ENCODE measurements at places on chromosomes 3 and 15.

GRCh38 chr15:74400915-74401757, 32.6 kb downstream of the SEMA7A start:
- DNase-seq = no peak

- DNase-seq = no peak
Observed at GRCh38 chr3:73291541-73291940, 230.1 kb downstream of the EBLN2 start.

DNA sequence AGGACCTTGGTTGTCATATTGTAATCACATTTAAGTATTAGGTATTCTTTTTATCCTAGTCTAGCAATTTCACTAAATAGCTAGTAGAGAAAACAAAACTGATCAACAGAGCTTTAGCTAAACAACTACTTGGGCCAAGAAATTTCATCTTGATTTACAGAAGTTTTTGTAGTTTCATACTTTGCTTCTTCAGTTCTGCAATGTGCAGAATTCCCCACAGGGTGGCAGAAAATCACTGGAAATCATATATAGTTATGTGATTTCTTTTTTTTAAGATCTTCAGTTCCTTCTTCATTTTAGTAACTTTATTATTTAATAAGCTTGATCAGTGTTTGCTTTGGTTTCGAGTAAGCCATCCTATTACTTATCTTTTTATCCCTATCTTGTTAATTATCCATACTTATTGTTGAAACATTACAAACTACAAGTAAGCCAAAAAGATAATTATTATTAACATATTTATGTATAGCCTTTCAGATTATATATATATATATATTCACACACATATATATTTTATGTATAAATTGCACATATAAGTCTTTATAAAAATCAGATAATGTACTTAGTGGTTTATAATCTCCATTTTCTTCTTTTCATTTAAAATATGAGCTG, 2.2 kb upstream of the BNIP2 start:
- no peak for DNase-seq

- no peak for DNase-seq
Observed at GRCh38 chr3:11465744-11466616, 177.7 kb downstream of the VGLL4 start.

DNA sequence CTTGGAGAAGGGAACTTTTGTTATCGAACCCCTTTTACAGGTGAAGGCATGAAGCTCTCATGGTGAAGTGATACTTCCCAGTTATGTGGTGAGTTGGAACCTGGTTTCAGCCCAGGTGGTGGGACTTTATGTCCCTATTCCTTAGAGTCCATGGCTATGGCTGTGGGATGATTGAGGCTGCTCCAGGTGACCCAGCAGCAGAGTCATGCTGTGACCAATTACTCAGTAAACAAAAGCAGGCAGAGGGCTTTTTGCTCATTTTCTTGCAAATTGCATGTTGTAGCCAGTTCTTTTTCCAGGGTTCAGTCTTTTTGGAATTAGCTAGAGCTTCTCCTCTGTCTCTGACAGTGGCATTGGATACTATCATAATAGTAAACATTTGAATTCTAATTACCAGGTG, 70.7 kb downstream of the CACNA2D3 start:
- no peak for DNase-seq

DNA sequence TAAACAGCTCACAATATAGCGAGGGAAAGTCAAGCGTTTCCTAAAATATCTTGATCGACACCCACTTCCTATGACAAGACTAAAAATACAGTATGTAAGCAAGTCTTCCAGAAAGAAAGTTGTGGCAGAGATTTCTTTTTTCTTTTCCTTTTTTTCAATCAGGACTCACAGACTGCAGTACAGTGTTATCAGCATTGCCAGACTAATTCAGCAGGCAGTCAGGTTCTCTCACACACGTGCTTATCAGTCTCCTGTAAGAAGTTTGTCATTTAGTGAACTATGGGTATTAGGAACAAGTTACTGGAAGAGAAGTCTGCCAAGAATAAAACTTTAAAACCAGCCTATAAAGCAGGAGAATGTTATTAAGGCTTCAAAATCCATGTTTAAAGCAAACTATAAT, 32.8 kb upstream of the ZNF385D start:
- DNase-seq = no peak

GRCh38 chr3:70580021-70580420, 267.6 kb upstream of the MDFIC2 start:
- no peak for DNase-seq

DNA sequence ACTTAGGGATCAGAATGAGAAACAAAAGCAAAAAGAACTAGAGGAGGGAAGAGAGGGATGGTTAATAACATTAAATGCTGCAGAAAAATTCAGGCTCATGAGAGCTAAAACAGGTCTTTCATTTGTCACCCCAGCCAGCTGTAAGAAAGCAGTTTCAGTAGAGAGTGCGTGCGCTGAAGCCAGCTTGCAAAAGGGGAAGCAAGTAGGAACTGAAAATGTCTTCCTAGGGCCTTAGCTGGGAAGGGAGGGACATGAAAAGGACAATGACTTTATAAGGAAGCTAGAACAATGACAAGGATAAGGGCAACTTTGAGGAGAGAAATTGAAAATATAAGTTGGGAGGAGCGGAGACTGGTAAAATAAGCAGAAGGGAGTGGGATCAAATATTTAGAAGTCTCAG, 3.1 kb downstream of the CIAO2A start:
- DNase-seq = no peak

DNA sequence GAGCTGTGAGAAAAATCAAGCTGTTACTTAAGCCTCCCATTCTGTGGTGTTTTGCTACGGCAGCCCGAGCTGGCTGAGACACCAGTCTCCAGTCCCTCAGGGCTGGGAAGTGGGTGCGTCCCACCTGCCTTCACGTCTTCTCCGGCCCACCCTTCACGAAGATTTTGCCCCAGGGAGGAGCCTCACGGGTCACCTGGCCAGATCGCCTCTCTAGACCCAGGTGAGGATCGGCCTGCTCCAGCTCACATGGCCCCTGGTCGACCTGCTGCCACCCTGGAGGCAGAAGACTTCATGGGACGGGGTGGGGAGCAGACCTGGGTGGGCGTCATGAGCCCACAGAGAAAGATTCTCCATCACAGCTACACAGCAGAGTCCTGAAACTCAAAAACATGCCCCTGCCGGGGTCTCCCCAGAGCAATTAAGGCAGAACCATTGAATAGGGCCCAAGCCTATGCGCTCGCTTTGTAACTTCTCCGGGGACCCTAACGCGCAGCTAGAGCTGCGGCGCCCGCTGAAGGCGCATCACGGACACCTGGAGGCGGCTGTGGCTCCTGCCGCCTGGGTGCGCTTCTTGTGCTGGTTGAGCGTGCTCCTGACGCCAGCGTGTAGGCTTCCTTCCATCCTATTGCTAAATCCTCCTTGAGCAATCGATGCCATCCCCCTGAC, 92.6 kb upstream of the ALDH1A3 start:
- DNase-seq = no peak

- DNase-seq = no peak
Observed at GRCh38 chr3:140347151-140347550, 330.7 kb upstream of the TRIM42 start.

DNA sequence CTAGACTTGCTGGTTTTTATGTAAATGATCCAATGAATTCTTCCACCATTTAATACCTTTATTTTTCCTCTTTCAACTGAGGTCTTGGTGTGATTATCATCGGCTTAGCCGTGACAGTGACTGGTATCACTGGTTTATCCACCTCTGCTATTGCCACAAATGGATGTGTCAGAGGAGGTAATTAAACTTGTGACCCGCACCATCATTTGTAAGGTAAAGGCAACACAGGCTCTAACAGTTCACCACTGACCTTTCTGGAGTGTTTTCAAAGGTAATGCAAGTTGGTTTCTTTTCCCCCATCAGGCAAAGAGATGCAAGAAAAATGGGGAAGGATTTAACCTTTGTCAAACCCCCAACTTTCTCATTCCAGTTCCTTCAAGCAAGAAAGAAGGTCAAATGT, 19.7 kb downstream of the SLC12A1 start:
- DNase-seq = no peak

- DNase-seq = no peak
Observed at GRCh38 chr3:23940775-23941174, 4.3 kb upstream of the NR1D2 start.

DNA sequence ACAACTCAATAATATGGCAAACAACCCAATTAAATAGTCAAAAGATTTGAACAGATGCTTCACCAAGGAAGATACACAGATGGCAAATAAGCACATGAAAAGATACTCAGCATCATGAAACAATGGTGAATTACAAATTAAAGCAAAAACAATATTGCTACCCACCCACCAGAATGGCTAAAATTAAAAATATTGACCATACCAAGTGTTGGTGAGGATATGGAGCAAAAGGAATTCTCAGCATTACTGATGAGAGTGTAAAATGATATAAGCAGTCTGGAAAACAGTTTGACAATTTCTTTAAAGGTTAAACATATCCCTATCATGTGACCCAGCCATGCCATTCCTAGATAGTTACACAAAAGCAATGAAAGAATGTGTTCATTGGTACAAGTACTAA, 5.7 kb upstream of the PXYLP1 start:
- no peak for DNase-seq

GRCh38 chr15:46258056-46258455, 623.2 kb downstream of the SQOR start:
- DNase-seq = no peak

- peak; percentile 45 for DNase-seq
Observed at GRCh38 chr3:10738688-10739372, 77.2 kb upstream of the SLC6A11 start.

- DNase-seq = no peak
Observed at GRCh38 chr3:177620073-177620472, 422.8 kb upstream of the TBL1XR1 start.

DNA sequence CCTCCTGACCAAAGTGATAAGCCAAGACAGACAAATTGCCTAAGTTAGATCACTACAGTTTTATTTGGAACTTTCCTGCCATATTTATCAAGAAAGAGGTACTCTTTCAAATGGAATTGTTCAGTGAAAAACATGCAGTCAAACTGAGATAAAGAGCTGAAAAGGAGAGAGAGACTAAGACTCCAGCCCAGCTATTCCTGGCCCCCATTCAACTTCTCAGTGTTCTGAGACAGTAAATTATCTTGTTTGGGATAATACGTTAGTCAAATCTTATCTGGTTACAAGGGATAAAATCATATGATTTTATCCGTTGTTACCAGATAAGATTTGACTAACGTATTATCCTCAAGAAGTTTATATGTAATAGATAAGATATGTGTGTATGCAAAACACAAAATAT, 67.6 kb upstream of the CMC1 start:
- DNase-seq = no peak

GRCh38 chr15:63372753-63373152, 8.9 kb downstream of the CA12 start:
- no peak for DNase-seq

- DNase-seq = no peak
Observed at GRCh38 chr3:15768421-15769255, 29.1 kb downstream of the ANKRD28 start.

GRCh38 chr15:76101655-76102054, 41.9 kb downstream of the TMEM266 start:
- no peak for DNase-seq

DNA sequence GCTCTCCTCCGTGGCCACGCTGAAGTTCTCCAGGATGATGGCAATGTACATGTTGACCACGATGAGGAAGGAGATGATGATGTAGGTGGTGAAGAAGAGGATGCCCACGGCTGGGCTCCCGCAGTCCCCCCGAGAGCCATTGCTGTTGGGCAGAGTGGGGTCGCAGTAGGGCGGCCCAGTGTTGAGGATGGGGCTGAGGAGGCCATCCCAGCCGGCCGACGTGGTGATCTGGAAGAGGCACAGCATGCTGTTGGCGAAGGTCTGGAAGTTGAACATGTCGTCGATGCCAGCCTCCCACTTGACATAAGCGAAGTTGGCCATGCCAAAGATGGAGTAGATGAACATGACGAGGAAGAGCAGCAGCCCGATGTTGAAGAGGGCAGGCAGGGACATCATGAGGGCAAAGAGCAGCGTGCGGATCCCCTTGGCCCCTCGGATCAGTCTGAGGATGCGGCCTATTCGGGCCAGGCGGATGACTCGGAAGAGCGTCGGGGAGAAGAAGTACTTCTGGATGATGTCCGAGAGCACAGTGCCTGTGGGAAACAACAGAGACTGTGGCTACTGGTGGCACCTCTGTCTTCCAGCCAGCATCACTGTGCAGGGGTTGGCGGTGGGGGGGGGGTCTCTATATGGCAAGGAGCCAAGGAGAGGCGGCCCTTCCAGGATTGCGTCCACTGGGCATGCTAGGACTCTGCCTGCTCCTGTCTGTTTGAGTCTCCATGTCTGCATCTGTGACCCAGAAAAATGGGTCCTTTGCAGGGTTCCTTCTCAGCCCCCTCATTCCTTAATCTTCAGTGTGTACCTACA, 55.1 kb downstream of the EXOG start:
- no peak for DNase-seq

GRCh38 chr3:37400945-37401344, 226.6 kb upstream of the LRRFIP2 start:
- DNase-seq = no peak
